ENCODE measurements at places on chromosomes 5 and 9. TPM values are rescaled to one million over a fixed set of nuclear protein-coding genes. Genes with fewer than 3 reads are reported as not detected.

The GADD45G gene
- total RNA-seq, result 7.5 TPM

The IFNB1 gene
- total RNA-seq, result not detected

The F2RL2 gene
- total RNA-seq, result not detected

The TLR4 gene
- 2.2 TPM for total RNA-seq

The KIF27 gene
- 4.9 TPM for total RNA-seq

Data from activated B cell treated with CpG ODN at 0.5 μM for 24 hours (primary cell).